Cardiac muscle cell (in vitro differentiated cells and primary cell): ENCODE measurements at places on chromosomes 12 and 14.

DNA sequence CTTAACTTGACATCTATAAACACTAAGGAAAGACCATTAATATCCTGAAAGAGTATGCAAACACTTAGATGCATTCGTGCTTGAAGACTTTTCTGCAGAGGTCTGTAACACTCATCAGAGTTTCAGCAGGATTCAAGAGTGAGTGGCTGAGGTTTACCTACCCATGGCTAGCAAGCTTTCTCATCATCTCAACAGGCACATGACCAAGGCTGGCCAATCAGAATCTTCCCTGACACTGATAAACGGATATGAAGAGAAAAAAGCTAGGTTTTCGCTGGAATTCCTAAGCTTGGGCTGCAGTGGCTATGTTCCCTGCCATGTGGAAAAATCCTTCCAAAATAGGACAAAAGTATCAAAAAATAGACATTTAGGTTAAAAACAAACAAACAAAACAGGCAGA, 162.1 kb upstream of the USP15 start:
- no peak overlapping the region for H3K4me3 ChIP-seq
- no peak overlapping the region for H3K27ac ChIP-seq
- H3K27me3 ChIP-seq: no peaks in the 10 kb centered on the region
- H3K36me3 ChIP-seq: no peaks in the 10 kb centered on the region
- H3K4me1 ChIP-seq: peaks cover 13% of the 10 kb centered on the region

GRCh38 chr12:130011611-130012385, 108.0 kb upstream of the TMEM132D start:
- peaks cover 34% of the 10 kb centered on the region for H3K27me3 ChIP-seq
- DNase-seq: no peak
- H3K4me3 ChIP-seq: no peak overlapping the region
- H3K4me1 ChIP-seq: no peaks in the 10 kb centered on the region

DNA sequence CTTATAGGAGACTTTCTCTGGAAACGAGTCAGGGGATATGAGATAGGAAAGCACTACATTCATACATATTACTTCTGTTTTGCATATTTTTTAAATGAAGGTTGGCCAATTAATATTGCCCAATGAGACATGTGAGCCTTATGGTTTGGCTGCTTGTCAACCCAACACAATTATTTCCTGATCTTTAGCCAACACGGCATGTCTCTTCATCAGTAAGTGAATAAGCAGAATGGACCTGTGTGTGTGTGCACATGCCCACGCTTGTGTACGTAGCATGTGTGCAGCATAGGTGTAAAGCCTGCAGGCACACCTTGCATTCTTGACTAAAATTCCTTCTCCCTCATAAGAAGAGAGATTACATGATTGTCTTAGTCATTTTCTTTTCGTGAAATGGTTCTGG, 88.3 kb downstream of the STON2 start:
- peaks cover 19% of the 10 kb centered on the region for H3K4me1 ChIP-seq
- no peak for DNase-seq
- no peak overlapping the region for H3K27ac ChIP-seq
- no peak overlapping the region for H3K4me3 ChIP-seq

GRCh38 chr12:105300883-105301282, 29.6 kb upstream of the C12orf75 start:
- H3K4me1 ChIP-seq: no peaks in the 10 kb centered on the region
- H3K27me3 ChIP-seq: no peaks in the 10 kb centered on the region
- DNase-seq: no peak
- H3K4me3 ChIP-seq: no peak overlapping the region
- H3K36me3 ChIP-seq: no peaks in the 10 kb centered on the region
- no peak overlapping the region for H3K27ac ChIP-seq
